ENCODE measurements at places on chromosomes 2 and 18.

GRCh38 chr2:134336921-134337320, 83.0 kb downstream of the MGAT5 start:
- DNase-seq, result no peak

- DNase-seq, result no peak
Measured at GRCh38 chr2:179983250-179983932, 23.7 kb downstream of the CWC22 start.

DNA sequence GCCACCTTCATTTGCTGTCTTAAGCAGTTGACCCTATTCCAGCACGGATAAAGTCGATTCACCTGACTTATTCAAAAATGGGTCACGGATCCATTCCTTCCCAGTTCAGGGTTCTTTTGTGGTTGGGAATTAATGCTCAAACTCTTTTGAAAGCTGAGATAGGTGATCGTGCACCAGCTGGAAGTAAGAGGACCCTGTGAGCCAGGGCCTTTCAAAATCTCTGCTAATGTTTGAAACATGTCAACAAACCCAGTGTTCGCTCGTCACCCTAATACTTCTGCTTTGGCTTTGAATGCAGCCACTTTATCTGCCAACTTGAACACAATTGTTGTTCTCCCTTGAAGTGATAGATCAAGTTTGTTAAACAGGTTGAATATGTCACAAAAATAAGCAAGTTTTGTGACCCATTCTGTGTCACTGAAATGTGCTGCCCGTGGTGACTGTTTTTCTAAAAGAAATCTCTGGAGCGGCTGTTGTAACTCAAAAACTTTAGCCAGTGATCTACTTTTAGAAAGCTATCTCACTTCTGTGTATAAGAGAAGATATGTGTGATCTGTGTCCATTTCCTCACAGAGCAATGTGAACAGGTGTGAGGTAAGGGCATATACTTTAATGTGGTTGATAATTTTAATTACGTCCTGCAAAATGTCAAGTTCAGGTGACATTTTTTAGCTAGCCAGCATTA, 16.9 kb downstream of the HAT1 start:
- no peak for DNase-seq

GRCh38 chr2:71530211-71530610, 76.8 kb downstream of the DYSF start:
- DNase-seq, result no peak

- no peak for DNase-seq
Measured at GRCh38 chr2:185179743-185180142, 558.9 kb upstream of the FSIP2 start.

GRCh38 chr2:215967590-215968378, 45.6 kb downstream of the MREG start:
- no peak for DNase-seq

GRCh38 chr2:72040629-72041571, 106.8 kb downstream of the CYP26B1 start:
- DNase-seq, result no peak

GRCh38 chr2:48900321-48901014, 144.9 kb upstream of the LHCGR start:
- no peak for DNase-seq

GRCh38 chr2:133063775-133064174, 393.8 kb upstream of the LYPD1 start:
- no peak for DNase-seq

- no peak for DNase-seq
Measured at GRCh38 chr2:230128623-230129342, 60.1 kb upstream of the SLC16A14 start.

DNA sequence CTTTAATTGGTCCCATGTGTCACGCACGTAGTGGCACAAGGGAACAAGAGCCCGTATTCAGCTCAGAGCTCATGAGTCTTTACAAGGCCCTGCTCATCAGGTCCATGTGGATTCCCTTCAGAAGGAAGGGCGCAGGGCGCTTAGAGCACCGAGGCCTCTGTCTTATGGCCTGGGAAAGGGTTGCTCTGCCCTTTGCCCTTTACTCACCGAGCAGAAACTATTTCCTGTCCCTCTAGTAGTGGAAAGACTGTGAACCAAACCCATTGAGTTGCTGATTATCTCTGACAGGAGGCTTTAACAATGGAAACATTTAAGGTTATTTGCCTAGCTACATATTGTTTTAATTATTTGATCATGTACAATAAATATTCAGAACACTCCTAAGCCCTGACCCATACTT, 102.0 kb upstream of the ACAA2 start:
- DNase-seq, result no peak

GRCh38 chr2:224278531-224278930, 123.4 kb downstream of the FAM124B start:
- no peak for DNase-seq

DNA sequence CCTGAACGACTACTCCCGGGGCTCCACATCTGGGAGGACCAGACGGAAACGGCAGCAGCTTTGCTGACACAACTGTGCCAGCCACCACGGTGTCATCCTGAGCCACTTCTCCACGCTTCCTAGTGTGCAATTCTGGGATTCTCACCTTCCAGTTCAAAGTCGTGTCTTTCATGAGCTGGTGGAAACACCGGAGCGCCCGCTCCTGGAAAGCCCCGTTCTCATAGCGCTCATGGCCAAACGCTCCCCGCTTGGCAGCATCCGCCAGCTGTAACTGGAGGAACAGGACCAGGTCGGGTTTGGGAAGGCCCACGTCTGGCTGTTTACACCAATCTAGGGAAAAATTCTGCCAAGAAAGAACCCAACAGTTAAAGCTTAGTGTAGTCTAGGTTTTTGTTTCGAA, 8.3 kb downstream of the DTYMK start:
- DNase-seq, result no peak

- no peak for DNase-seq
Measured at GRCh38 chr2:229713371-229714079, 830 bp downstream of the DNER start.

- no peak for DNase-seq
Measured at GRCh38 chr2:203662487-203662886, 44.0 kb upstream of the CD28 start.

- no peak for DNase-seq
Measured at GRCh38 chr2:164719996-164720941, 99.0 kb upstream of the GRB14 start.

- DNase-seq, result no peak
Measured at GRCh38 chr2:39246382-39246980, 2.7 kb upstream of the CDKL4 start.

DNA sequence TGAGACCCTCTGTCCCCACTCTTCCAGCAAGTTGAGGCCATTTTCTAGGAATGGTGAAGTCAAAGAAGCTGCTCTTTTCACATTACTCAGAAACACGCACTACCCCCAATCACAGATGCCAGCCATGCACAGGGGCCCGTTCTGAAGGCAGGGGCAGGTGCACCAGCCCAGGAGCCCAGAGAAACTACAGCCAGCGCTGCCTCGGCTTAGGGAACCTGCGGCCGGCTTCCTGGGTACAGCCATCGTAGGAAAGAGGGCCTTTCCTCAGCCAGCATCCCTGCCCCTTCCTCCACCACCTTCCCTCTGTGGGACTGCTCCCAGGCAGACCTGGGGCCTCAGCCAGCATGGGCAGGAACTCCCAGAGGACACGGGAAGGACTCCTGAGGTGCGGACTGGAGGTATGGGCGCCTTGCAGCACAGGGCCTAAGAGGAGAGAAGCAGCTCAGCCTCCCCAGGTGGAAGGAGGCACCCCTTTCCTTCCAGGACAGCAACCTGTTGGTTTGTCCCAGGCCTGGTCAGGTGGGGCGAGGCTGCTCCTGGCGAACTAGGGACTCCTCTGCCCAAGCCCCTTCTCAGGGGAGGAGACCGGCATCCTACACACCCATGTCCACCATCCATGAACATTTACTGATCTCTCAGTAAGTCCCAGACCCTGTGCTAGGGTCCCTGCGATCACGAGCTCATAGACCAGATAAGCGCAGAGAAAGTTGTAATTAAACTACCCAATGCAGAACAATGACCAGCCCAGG, 99.0 kb upstream of the ID2 start:
- DNase-seq, result no peak

DNA sequence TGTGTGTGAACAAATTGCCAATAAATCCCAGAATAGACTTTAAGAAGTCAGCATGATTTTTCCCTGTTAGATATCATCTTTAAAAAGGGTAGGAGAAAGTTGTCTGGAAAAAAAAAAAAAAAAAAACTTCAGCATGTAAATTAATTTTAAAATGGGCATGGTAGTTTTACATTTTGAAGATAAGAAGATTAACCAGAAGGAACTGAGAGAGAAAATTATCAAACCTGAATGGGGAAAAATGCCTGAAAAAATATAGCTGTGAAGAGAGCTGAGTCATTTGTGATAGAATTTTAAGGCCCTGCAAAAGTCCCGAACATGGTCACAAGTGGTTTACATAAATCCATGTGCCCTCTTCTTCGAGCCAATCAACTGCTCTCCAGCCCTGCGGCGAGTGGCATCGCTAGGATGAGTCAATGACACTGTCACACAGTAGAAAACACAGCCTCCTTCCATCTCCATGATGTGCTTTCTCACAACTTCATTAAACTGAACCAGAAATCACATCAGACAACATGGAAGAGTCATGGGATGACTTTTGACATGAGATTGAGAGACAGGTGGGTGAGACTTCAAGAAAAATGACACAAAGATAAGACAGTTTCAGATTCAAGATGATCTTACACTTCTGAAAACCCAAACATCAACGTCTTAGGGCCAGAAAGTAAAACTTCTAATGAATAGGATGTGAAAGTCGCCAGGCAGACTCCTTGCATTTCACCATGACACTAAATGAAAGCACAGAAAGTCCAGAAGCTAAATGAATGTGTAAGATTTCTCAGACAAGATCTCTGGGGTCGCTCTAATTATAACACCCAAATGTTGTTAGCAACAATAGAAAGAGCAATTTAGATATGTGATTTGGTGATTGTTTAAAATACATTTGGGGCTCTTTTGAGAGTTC, 273.0 kb upstream of the ID2 start:
- DNase-seq, result no peak

GRCh38 chr2:69065735-69066336, 52.9 kb downstream of the ANTXR1 start:
- DNase-seq, result no peak

DNA sequence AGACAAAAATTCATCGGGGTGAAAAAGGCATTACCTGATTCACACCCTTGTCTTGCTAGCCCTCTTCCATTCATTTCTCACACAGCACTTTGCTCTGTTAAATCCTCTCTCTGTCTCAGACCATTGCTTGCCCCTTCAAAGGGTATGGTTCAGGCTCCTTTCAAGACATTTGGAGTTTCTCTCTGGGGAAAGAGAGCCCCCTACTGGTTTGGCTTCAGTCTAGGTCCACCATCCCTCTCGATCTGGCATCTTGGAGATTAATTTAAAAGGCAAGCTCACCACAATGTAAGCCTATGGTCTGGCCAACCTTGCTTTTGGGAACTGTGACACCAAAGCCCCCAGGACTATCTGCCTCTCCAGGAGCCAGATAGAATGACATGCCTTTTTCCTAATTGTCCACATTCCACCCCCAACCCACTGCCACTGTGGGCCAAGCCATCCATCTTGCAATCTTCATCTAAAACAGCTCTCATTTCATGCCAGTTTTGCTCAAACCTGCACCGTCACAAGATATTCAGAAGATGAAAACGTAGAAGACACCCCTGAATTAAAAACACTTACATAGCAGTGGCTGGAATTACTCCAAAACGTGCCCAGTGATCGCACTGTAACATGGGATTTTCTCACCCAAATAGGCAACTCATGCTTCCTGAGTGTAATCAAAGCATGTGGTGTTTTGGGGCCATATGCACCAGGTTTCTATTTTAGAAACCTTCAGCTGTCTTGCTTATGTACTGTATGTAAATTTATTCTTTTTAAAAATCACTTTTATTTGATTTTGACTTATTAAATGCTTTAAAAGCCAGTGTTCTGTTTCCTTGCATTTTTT, 93.9 kb downstream of the FARSB start:
- no peak for DNase-seq

DNA sequence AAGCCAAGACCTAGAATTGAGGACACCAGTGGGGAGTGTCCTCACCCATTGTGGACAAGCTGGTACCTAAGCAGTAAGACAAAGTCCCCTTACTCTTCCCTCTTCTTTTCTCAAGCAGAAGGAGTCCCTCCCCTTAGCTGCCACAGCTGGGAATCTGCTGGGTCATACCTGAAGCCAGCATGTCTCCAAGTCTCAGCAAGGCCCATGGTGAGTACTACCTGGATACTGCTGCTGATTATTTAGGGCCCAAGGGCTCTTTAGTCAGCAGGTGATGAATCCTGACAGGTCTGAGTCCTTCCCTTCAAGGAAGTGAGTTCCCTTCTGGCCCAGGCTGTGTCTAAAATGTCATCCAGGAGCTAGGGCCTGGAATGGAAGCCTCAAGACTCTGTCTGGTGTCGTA, 198.6 kb upstream of the STK17B start:
- DNase-seq, result no peak

GRCh38 chr2:121334581-121335293, 49.7 kb upstream of the TFCP2L1 start:
- no peak for DNase-seq

- no peak for DNase-seq
Measured at GRCh38 chr18:567122-567521, 13.1 kb upstream of the CETN1 start.

GRCh38 chr2:168611091-168611490, 155.0 kb downstream of the CERS6 start:
- no peak for DNase-seq

Measured in activated naive CD4-positive, alpha-beta T cell (primary cell).